Panc1 (cell line): ENCODE measurements at places on chromosomes 13 and 19. TPM values are rescaled to one million over a fixed set of nuclear protein-coding genes. Genes with fewer than 3 reads are reported as not detected.

- H3K4me3 ChIP-seq: no peak overlapping the region
- no peaks in the 10 kb centered on the region for H3K27me3 ChIP-seq
- DNase-seq: no peak
- no peaks in the 10 kb centered on the region for H3K4me1 ChIP-seq
Measured at GRCh38 chr19:1471515-1472160, 7.4 kb downstream of the C19orf25 start.

DNA sequence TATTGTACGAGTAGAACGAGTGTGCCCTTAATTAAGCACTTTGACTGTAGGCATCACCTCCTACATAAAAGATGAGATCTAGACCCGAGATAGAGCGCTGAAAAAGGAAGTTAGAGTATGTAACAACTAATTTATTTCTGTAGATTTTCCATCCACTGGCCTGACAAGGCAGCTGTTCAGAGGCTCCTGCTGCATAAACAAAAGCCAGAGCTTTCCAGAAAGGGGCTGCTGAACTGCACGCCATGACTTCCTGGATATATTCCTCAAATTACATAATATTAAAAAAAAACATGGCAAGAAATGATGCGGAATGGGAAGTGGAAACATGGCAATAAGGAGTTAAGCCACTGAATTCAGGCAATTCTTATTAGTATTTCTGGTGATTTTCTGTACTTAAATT is 89.7 kb downstream of the AKAP11 start:
- H3K27ac ChIP-seq: no peak overlapping the region
- H3K36me3 ChIP-seq: no peaks in the 10 kb centered on the region
- no peaks in the 10 kb centered on the region for H3K4me1 ChIP-seq
- no peak for DNase-seq
- no peaks in the 10 kb centered on the region for H3K27me3 ChIP-seq

DNA sequence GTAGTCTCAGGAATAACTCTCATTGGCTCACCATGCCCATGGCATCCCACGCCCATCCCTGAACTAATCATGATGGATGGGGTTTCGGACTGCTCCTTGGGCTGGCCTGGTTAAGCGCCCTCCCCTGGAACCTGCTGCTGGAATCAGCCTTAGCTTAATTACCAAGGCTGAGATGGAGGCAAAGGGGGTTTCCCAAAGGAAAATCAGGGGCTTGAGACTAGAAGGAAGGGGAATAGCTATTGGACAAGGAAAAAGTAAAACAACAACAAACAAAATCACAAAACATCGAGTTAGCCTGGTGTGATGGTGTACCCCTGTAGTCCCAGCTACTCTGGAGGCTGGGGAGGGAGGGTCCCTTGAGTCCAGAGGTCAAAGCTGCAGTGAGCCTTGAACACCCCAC is 25.7 kb upstream of the SHKBP1 start:
- H3K27me3 ChIP-seq: no peaks in the 10 kb centered on the region
- H3K4me3 ChIP-seq: no peak overlapping the region
- no peak for DNase-seq
- no peaks in the 10 kb centered on the region for H3K36me3 ChIP-seq
- no peak overlapping the region for H3K27ac ChIP-seq

DNA sequence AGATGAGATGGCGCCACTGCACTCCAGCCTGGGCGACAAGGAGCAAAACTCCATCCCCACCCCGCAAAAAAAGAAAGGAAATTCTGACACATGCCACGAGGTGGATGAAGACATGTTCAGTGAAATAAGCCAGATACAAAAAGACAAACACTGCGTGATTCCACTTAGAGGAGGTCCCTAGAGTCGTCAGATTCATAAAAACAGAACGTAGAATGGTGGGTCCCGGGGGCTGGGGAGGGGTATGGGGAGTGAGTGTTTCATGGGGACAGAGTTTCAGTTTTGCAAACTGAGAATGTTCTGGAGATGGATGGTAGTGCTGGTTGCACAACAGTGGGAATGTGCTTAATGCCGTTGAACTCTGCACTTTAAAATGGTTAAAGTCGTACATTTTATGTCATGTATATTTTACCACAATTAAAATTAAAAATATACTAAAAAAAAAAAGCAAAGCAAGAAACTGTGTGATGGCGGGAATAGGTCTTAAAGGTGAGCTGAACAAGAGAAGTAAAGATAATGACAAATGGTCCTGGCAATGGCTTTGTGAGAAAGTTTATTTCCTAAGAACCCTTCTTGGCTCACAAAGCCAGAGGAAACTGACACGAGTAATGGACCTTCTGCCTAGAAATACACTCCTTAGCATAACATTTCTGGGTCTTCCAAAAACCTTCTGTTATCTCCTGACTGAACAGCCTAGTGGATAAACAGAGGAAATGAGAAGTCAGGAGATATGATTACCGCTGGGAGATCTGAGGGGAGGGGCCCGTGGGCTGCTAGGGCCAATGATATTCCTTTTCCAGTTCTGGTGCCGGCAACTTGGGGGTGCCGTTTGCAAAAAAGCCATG is 4.2 kb upstream of the SPC24 start:
- H3K36me3 ChIP-seq: no peaks in the 10 kb centered on the region
- no peak overlapping the region for H3K27ac ChIP-seq
- no peak overlapping the region for H3K4me3 ChIP-seq

DNA sequence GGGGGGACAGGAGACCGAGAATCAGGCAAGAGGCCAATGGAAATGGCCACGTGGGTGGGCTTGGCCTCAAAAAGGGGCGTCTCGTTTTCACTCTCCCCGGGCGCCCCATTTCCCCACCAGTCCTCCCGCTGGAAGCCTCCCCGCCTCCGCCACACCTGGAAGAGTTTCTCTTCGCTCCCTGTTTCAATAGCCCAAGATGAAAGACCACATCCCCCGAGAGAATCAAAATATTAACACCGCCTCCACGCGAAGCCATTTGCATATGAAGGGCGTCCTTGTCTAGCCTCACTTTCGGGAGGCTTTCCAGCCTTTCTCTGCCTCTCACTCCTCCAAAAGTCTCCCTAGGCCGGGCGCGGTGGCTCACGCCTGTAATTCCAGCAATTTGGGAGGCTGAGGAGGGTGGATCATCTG is 691 bp upstream of the OLFM2 start:
- H3K4me3 ChIP-seq: no peak overlapping the region
- H3K27me3 ChIP-seq: no peaks in the 10 kb centered on the region; the same call in 1 of the 2 replicates
- H3K27ac ChIP-seq: no peak overlapping the region
- no peaks in the 10 kb centered on the region for H3K4me1 ChIP-seq

GRCh38 chr19:15479391-15480345 is at the start of gene PGLYRP2:
Gene PGLYRP2 (minus strand): TSS chr19:15479501. CDS start chr19:15479371, 130 bp downstream.
- H3K36me3 ChIP-seq: no peaks in the 10 kb centered on the region
- H3K4me1 ChIP-seq: no peaks in the 10 kb centered on the region
- H3K4me3 ChIP-seq: no peak within 1 kb of the TSS
- H3K27me3 ChIP-seq: no peaks in the 10 kb centered on the region

The COL4A1 gene
- total RNA-seq: 1.1 TPM
